ENCODE measurements at places on chromosomes 7 and 10.
A peak's percentile ranks its signal among the peaks of the same experiment; 100 is the strongest.

DNA sequence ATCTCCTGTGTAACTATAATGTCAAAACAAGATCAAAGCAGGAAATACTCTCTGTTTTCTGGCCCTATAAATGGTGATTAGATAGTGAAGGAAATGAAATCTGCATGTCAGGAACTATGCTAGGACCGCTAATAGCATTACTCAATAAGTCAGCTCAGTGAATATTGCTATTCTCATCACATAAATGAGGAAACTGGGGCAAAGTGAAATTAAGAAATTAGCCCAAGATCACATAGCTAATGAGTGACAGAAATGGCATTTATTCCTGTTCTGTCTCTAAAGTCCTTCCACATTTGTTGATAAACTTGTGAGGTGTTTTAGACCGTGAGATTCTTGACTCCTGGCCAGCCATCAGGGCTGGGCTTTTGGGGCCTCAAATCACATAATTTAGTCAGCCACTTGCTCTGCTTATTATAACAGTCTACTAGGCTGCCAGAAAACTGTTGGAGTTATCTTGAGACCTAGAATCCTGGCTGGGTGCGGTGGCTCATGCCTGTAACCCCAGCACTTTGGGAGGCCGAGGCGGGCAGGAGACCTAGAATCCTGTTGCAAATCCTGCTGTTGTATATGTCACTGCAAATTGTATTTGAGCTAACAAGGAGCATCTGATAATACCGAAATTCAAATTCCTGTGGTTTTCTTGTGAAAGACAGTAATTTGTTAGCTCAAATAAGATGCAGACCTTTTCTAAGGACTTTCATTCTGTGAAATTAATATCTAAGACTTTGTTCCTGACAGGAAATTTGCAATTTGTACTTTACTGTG lies 66.5 kb upstream of the SHTN1 start:
- DNase-seq: no peak

GRCh38 chr10:119408969-119409371 lies 133.5 kb downstream of the RGS10 start:
- no peak for DNase-seq

- peak; percentile 44 for DNase-seq
Measured at GRCh38 chr10:124539935-124540641, 78.5 kb downstream of the LHPP start.

DNA sequence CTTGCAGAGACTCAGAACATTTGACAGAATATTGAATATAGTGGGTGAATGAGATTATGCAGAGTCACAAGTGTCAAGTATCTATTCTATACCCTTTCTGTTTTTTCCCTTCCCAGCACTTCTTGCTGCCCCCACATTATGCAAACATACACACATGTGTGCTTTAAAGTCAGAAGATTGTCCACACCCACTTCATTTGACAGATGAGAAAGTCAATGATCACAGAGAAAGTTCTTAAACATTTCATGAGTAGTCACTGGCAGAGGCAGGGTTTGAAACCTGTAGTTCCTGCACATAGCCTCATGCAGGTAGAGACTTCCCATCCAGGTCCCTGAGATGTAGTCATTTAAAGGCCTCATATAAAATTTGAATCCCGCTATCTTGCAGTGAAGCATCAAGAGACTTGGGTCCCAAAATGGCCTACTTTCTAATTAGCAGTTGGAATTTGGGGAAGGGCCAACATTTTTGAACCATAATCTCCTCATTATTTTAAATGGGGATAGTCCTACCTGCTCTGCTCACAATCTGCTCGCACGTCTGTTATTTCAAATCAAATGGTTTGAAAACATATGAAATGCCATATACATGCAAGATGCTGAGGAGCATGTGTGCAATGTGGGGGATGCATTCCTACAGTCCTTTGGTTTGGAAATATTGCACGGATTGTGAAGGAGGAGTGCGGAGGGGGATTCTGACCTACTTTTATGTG lies 217.8 kb downstream of the STK31 start:
- DNase-seq: no peak

GRCh38 chr10:2610946-2611345 lies 456.4 kb upstream of the PFKP start:
- DNase-seq: no peak

DNA sequence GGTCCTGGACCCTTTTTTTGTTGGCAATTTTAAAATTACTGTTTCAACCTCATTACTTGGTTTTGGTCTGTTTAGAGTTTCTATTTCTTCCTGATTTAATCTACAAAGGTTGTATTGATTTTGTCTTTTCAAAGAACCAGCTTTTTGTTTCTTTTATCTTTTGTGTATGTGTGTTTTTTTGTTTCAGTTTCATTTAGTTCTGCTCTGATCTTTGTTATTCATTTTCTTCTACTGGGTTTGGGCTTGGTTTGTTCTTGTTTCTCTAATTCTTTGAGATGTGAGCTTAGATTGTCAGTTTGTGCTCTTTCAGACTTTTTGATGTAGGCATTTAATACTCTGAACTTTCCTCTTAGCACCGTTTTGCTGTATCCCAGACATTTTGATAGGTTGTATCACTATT lies 8.5 kb upstream of the MRPS33 start:
- no peak for DNase-seq

DNA sequence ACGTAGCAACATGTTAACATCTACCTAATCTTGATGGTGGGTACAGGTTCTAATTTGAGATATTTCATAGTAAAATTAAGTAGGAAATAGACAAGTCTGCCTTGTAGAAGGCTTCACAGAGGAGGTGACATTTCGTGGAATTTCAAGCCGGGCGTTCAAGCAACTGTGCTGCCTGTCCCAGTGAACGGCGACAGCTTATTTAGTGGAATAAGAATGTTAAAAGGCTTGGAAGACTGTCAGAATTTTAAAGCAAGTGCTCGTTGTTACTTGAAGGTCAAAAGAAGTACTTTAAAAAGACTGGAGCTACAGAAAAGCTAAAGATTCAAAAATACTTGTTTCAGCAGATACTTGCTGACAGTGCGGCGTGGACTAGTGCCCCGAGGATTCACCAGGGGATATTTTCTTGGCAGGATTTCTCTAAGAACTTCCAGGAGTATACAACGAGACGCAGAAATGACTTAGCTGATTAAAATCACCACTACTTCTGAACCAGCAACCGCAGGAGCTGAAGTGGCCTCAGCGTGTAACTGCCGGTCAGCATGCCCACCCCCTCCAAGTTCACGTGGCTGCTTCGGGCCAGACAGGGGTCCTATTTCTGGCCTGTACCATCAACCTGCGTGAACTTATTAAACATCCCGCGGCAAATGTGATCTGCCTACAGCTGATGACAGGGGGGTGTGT lies 46.5 kb downstream of the CTBP2 start:
- no peak for DNase-seq

DNA sequence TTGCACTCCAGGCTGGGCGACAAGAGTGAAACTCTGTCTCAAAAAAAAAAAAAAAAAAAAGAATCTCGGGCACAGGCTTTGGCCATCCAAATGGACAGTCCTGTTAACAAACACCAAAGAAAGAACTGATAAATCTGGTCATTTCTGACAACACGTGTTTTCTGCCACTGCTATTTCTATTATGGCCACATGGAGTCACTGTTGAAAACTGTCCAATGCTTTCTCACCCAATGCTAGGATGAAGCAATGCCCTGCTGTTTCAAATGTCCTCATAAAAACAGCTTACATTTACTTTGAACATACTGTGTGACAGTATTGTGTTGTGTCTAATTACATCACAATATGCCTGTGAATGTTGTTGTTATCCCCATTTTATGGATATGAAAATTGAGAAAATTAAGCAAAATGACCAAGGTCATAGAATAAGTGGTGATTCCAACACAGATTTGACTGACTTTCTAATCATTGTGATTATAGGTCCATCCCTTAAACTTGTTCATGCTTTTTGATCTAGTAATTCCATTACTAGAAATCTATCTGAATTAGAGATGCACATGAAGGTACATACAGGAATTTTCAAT lies 19.9 kb upstream of the MAP3K8 start:
- no peak for DNase-seq

- no peak for DNase-seq
Measured at GRCh38 chr10:48582970-48583369, 21.9 kb downstream of the ARHGAP22 start.

GRCh38 chr7:25168145-25168544 lies 43.1 kb upstream of the CYCS start:
- no peak for DNase-seq

- DNase-seq: no peak
Measured at GRCh38 chr7:20279979-20280378, 50.7 kb upstream of the ITGB8 start.

DNA sequence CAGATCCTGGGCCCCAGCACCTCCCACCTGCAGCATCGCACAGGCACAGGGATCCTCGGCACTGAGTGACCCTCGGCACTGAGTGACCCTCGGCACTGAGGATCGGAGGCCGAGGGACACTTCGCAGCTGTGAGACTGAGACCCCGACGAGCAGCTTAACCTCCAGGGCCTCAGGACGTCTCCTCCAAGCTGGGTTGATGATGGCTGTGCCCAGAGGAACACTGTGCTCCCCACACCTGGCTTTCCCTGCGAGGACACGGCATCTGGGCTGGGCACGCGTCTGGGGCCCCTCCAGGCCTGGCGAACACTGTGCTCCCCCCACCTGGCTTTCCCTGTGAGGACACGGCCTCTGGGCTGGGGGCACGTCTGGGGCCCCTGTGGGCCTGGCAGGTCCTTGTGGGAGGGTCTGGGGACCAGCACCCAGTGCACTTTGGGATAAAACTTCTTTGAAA lies 158.3 kb upstream of the PPP2R2D start:
- DNase-seq: no peak

- no peak for DNase-seq
Measured at GRCh38 chr7:68722044-68722443, 876.2 kb upstream of the AUTS2 start.

DNA sequence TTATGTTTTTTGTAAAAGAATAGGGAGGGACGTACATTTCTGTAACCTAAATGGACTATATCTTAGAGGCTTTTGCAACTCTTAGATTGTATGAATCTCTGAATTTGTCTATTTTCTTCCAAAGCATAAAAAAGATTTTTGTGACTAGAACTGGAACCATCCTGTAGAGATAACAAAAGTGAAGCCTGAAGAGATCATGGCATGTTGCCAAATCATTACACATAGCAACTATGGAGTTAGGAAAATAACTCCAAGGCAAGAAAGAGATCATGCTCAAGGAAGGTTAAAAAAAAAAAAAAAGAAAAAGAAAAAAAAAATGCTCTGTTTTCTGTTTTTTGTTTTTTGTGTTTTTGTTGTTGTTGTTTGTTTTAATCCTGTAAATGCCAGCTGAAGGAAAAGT lies 567.7 kb upstream of the ZWINT start:
- DNase-seq: no peak

- DNase-seq: no peak
Measured at GRCh38 chr7:45976485-45976856, 55.4 kb upstream of the IGFBP3 start.

- DNase-seq: no peak
Measured at GRCh38 chr7:87961754-87962153, 27.7 kb downstream of the ADAM22 start.

GRCh38 chr10:107098326-107098725 lies 66.2 kb downstream of the SORCS1 start:
- no peak for DNase-seq

DNA sequence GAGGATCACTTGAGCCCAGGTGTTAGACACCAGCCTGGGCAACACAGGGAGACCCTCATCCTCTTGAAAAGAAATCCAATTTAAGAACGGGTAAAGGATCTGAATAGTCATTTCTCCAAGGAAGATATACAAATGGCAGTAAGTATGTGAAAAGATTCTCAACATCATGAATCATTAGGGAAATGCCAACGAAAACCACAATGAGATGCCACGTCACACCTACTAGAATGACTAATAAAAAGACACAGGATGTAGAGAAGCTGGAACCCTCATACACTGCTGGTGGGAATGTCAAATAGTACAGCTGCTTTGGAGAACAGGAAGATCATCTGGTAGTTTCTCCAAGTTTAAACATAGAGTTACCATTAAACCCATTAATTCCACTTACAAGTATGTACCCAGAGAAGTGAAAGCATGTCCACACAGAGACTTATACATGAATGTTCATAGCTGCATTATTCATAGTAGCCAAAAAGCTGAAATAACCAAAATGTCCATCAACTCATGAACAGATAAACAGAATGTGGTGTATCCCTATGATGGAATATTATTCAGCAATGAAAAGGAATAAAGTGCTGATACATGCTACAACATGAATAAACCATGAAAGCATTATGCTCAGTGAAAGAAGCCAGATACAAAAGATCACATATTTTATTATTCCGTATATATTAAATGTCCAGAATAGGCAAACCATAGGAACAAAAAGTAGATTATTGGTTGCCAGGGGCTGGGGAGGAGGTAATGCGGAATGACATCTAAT lies 13.1 kb upstream of the ZMIZ2 start:
- no peak for DNase-seq

- DNase-seq: no peak
Measured at GRCh38 chr10:33263453-33263852, 71.0 kb downstream of the NRP1 start.

DNA sequence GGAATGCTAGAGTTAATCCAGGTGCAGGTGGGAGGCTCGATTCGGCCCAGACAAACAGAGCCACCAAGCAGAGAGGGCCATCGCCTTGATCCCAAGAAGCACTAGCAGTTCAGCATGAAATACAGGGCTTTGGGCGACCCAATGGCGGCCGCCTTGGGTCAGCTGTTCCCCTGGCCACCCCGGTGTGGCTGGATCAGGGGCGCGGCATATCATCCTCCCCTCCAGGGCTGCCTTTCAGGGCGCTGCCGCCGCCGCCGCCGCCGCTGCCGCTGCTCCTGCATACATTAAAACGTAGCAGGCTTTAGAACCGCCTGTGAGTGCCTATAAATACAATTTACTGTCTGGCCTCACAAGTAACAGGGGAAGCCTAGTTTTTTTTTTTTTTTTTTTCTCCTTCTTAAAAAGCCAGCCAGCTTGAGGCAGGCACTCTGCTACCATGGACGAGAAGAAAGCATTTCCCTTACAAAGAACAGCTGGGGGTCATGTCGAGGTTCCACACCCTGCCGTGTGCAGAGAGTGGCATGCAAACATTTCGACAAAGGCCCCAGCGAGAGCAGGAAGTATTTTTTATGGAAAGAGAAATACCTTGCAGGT lies 57.7 kb upstream of the EFCAB10 start:
- no peak for DNase-seq

- no peak for DNase-seq
Measured at GRCh38 chr7:99782012-99782953, 1.7 kb downstream of the CYP3A4 start.

DNA sequence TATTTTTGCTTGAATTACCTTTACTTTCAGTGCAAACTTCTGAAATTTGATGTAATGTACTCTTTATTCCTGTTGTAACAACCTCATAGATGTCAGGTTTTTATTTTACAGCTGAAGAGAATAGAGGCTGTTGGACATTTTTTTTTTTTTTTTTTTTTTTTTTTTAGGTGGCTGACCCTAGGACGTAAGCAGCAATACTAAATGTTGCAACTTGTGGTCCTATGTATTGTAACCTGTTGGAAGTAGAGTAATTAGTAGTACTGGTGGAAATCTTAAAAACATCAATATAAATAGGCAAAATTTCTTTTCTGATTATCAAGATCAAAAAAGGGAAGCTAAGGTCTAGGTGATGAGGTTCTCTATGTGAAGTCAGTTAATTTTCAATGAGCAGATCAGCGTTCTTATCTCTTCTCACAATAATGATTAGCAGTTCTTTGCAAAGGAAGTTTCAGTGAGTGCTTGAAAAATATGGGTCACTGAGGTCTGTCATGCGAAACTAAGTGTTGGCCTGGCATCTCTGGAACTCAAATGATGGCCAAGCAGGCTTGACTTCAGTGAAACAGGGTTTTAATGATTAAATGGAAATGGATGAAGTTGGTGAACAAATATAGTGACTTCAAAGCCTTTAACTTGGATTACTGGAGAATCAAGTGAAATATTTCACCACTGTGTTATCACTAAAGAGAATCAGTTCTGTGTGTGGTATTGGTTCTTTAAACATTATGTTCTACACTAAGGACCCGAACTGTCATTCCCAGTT lies 42.7 kb downstream of the BICC1 start:
- DNase-seq: no peak

Data from stimulated activated CD8-positive, alpha-beta memory T cell treated with anti-CD3 and anti-CD28 coated beads, Interleukin-7, amount 100 ng/mL, for 1 hour (primary cell).